Caudate nucleus (tissue), 63 donors: ENCODE measurements at places on chromosomes 2 and 18.

- DNase-seq, result no peak
Measured at GRCh38 chr2:236133410-236134012, 34.7 kb downstream of the GBX2 start.

GRCh38 chr2:217995731-217996231, 7.0 kb downstream of the TNS1 start:
- no peak for DNase-seq

GRCh38 chr18:9549405-9549804, 65.0 kb downstream of the PPP4R1 start:
- DNase-seq, result no peak

- DNase-seq, result no peak
Measured at GRCh38 chr2:101828673-101829334, 131.3 kb downstream of the MAP4K4 start.

GRCh38 chr18:60372596-60372995, at the start of gene MC4R:
Gene MC4R, minus strand, starts transcription at chr18:60372775. Its CDS starts 426 bp downstream, at chr18:60372349.
- peak; percentile 13 for DNase-seq

DNA sequence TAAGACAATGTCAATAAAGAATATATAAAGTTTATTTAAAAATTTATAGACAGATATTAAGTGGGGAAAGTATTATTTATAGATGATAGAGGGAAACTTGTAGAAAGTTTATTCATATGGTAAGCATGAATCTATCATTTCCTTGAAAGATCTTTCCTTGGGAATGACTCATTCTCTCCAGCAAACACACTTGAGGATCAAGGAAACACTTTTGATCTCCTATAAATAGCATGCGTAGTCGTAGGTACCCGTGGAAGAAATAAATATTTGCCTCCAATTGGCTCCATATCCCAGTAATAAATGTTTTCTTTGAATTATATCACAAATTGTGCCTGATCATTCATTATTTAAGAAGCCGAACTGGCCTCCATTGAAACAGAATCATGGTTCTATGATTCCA, 483.4 kb downstream of the RNF144A start:
- no peak for DNase-seq

GRCh38 chr18:3816610-3817363, 366.8 kb downstream of the TGIF1 start:
- DNase-seq, result no peak
